ENCODE measurements at places on chromosomes 4 and X.

DNA sequence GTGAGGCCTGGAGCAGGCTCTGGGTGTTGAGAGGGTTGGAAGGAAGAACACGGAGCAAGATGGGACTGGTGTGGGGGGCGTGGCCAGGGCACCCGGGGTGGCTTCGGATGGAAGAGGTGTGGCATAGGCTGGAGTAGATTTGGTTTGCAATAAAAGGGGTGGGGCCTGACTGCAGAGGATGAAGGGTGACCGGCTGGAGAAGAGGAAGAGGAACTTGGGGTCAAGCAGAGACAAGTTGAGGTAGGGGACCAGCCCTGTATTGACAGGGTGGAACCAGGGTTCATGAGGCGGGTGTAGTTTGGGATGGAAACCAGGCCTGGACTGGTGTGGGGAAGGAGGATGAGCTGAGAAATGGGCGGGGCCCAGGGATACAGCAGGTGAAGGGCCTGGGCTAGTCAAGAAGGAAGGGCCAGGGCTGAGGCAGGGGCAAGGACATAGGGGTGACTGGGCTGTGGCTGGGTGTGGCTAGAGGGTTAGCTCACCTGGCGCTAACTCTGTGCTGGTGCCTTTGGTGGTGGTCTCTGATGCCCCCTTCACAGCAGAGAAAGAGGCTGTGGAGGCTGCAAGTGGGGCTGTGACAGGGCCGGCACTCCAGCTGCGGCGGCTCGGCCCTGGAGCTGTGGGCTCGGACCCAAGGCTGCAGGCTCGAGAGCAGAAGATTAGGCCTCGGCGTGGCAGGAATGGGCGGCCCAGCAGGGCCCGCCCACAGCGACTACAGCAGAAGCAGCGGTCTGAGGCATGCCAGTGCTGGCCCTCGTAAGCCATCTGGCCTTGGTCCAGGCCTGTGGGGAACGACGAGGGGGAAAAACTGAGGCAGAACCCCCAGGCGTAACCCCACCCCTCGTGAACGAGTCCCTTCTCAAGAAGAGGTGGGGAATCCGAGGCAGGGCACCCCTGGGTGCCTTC, 5.0 kb downstream of the PLP2 start:
- DNase-seq: no peak

DNA sequence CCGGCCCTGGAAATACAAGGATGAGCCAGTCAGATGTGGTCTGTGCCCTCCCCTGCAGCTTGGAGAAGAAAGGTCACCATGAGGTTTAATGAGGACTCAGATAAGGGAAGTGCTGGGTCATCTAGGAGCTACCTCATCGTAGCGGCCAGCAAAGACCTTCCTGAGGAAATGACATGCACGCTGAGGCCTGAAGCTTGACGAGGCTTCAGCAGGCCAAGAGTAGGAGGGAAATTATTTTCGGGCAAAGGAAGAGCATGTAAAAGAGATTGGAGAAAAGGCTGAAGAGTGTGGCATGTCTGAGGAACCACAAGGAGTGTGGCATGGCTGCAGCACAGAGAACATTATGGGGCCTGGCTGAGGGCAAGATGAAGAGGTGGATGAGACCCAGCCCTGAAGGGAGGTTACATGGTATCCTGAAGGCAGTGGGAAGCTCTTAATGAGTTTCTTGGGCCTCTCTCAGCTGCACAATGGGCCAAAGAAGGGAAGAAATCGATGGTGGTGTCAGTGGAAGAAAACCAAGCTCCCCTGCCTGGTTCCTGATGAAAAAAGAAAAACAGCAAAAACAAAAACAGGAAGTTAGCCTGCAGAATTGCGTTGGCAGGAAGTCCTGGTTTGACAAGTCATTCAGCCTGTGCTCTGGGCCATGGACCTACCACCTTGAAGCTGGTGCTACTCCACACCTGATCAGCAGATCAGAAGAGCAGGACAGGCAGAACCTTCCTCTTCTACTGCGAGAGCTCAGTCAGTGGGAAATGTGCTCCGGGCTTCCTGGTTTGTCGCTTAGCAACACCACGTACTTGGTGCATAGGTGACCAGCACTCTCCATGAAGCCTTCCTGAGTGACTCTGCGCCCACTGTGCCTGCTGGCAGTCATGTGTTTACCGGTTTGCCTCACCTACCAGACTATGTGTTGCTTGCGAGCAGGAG, 134.5 kb upstream of the KLF3 start:
- DNase-seq: no peak

GRCh38 chr4:1825326-1825725, 30.6 kb downstream of the LETM1 start:
- DNase-seq: no peak

DNA sequence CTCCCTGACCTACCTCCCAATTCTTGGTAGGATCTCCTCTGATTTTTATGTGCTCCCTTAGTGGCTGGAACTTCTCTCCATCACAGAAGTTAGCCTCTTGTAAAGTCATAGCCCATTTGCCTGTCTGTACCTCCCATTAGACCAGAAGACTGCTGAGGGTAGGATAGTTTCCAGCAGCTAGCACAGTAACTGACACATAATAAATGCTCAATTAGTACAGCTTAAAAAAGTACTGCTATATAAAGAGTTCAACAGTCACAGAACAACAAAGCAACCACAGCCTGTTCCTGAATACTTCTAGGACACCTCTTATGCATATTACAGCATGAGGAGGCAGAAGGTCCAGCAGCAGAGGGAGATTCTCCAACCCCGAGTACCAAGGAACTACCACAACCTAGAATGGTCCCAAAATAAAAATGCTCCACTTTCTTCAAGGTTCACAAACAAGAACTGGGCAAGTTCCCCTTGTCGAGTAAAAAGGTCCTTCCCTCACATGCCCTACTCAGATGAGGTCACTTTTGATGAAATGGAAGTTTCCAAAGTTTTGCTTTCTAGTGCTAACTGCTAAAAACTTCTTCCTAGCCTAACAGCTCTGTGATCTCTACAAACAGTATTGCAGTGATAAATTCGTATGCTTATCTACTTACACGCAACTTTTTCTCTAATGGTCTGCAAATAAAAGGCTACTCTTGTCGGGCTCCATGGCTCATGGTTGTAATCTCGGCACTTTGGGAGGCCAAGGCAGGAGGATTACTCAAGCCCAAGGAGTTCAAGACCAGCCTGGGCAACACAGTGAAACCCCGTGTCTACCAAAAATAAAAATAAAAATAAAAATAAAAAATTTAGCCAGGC, 12.8 kb downstream of the MECP2 start:
- no peak for DNase-seq

GRCh38 chr4:152009031-152009670, 248.3 kb upstream of the GATB start:
- DNase-seq: peak; percentile 20

DNA sequence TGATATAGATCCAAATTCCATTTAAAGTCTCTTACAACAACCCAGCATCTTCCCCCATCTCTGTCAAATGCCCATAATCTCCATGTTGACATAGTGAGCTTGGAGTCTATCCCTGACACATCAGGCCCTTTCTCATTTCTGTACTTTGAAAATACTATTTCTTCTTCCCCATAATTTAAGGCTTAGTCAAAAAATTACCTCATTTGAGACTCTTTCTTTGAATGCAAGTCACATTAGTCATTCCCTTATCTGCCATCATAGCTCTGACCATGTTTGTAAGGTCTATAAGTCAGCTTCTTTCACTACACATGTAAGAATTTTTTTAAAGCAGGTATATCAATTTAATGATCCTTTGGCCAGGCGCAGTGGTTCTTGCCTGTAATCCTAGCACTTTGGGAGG, 99.9 kb downstream of the DDX60 start:
- DNase-seq: no peak

DNA sequence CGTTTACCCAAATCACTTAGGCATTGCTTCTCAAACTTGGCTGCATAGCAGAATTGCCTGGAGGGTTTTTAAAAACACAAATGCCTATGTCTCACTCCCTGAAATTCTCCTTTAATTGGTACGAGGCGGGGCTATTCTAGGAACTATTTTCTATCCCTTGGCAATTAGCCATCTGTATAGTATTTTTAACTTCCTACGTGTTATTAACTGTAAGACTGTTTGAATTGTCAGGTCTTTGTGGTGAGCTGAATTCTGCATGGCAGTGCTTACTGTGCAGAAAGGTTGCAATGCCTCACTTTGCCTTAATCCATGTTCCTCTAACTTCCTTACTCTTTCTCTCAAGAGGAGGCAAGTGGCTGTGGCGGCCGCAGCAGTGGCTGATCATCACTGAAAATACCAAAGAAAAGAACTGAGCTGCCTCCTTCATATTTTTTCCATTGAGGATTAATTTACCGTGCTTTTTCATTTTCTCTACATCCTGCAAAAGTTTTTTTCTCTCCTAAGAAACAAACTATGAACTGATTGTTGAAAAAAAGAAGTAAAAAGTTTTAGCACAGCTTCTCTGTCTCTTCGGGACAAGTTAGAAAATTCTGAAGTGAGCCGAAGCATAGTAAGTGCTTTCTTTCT, at the start of gene SHROOM3:
TSS of gene SHROOM3 (plus strand) at position 329 of the 627 bp plus-strand sequence. CDS start 824 bp downstream, outside the sequence.
- no peak for DNase-seq

- DNase-seq: no peak
These were observed 88.0 kb downstream of the GUCY2F start for GRCh38 chrX:109393859-109394258.

- DNase-seq: no peak
These were observed 1203.3 kb upstream of the IGFBP7 start for GRCh38 chr4:58313444-58313843.

DNA sequence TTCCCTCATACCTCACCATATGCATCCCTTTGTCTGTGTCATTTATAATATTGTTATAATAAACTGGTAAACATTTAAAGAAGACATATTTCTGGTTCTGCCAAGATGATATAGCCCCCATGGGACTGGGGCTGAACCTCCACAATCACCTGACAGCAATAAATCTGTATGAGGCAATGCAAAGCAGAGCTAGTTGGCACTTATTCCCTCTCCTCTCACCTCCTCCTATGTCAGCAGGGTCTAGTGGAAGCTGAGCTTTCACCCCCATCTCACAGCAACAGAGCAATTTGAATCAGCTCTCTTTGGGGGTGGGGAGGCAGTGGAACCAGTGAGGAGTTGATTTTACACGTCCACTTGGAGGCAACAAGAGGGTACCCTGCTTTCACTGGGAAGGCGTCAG, 206.9 kb downstream of the AR start:
- DNase-seq: no peak

DNA sequence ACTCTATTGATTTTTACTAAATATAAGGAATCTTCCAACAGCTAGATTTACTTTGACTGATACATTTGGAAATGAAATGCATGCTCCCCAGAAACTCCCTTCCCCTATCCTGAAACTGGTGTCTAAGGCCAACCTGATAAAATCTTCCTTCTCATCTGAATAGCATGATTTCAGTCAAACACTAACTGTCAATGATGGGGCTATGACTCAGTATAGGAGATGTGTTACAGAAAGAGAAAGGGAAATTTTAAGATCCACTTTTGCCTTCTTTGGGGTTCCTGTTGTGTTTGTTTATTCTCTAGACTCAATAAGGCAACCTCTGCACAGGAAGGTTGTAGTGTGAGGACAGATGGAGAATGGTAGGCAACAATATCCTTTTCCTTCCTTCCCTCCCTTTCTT, 160.7 kb downstream of the MOSPD2 start:
- no peak for DNase-seq

DNA sequence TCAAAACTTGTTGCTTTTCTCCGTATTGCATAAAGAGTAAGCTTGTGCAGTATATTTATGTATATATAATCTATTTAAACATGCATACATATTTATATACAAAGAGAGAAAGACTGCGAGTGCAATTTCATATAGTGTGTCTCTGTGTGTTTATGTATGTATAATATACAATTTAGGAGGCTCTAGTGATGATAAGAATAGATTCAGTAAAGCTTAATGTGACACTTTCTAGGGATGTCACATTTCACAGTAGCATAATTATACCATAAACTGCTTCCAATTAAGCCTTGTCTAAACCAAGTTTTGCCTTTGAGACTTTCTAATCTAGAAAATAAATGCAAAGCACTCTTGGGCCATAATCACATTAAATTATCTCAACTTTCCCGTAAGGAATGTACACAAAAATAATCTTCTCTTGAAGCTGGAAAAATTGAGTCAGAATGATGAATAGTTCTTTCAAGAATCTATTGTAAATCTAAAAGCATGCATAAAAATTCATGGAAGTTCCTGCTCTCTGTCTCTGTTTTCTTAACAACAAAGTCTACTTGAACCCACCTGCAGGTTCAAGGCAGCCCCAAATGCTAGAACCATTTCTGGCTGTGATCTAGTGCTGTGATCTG, 114.1 kb upstream of the NPY2R start:
- no peak for DNase-seq

- no peak for DNase-seq
These were observed 60.9 kb downstream of the C4orf46 start for GRCh38 chr4:158610790-158611189.

DNA sequence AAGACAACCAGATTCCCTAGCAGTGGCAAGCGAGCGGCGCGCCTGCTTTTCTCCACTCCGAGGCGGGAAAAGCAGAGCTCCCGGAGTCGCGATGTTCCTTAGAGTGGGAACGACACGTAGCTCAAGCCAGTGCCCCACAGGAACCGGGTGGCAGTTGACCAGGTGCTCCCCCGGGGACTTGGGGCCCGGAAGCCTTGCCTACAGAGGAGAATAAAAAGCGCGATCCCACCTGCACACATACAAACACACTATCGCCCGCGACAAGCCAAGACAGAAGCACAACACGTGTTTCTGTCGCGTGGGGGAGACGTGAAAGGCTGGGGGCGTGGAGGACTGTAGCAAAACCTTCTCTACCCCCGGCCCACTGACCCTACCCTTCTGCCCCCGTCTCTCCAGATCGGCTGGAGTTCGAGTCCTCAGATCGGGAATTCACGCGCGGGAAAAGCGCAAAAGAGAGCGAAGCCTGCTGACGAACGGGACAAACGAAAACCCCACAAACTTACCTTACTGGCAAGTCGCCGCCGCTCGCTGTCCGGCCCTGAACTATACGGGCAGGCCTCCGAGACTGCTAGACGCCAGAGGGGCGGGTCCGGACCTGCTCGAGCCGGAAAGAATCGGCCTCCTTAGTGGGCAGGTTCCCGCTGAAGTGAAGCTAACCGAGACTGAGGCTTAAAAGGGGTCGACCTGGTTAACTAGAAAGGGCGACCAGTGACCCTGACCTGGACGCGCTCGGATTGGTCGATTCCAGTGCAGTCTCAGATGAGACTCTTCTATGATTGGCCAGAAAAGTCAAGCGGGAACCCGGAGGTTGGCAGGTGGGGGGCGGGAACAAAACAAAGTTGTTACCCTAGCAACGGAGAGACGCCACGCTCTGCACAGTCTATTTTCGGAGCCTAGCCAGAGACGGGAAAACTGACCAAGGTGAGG, at the start of the genes DNAAF6 and NUP62CL:
TSS of gene DNAAF6 (plus strand) at position 842 of the 927 bp plus-strand sequence. CDS start 6,265 bp downstream, outside the sequence.
TSS of gene NUP62CL (minus strand) at position 664 of the 927 bp plus-strand sequence. CDS start 31,287 bp downstream, outside the sequence.
- DNase-seq: no peak

- no peak for DNase-seq
These were observed 80.8 kb downstream of the TRIML1 start for GRCh38 chr4:188220006-188220405.

GRCh38 chr4:136007991-136008390, 1524.3 kb downstream of the PCDH18 start:
- DNase-seq: no peak

GRCh38 chr4:93355411-93355810, 473.1 kb upstream of the ATOH1 start:
- no peak for DNase-seq

GRCh38 chrX:14125462-14125861, 95.8 kb upstream of the GEMIN8 start:
- no peak for DNase-seq

All from lower leg skin (tissue), 4 donors.